ENCODE measurements at places on chromosomes 1 and 21. TPM values are rescaled to one million over a fixed set of nuclear protein-coding genes. Genes with fewer than 3 reads are reported as not detected.
A peak's percentile ranks its signal among the peaks of the same experiment; 100 is the strongest.

TCHH gene
- total RNA-seq, result not detected

TMEM82 gene
- not detected for total RNA-seq

RIPK4 gene
- total RNA-seq, result 2.1 TPM

SPATA21 gene
- not detected for total RNA-seq

KRTAP13-2 gene
- total RNA-seq, result not detected

ELAPOR1 gene
- total RNA-seq, result 16.1 TPM

VWA1 gene
- 0.15 TPM for total RNA-seq

GRCh38 chr1:168348146-168348709, 67.6 kb downstream of the TBX19 start:
- peak; percentile 72 for DNase-seq

- DNase-seq, result no peak
Measured at GRCh38 chr1:226984521-226985238, 44.6 kb downstream of the COQ8A start.

GRCh38 chr1:164058198-164058597, 500.8 kb upstream of the PBX1 start:
- DNase-seq, result no peak

DNA sequence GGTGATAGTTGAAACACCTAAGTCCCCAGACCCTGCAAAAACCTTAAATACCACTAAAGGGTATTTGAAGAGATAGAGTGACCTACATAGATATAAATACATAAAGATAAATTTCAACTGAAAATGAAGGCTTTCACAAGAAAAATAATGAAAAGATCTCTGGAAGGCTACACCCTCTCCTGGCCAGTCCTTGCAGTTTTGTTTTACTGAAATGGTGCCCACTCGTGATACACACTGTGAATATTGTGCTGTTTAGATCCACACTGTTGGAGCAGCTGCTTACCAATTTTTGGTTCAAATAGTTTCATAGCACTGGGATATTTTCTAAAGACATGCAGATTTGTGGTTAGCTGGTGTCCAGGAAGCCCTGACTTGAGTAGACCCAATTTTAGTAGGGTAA, 31.5 kb upstream of the RNF187 start:
- no peak for DNase-seq

DNA sequence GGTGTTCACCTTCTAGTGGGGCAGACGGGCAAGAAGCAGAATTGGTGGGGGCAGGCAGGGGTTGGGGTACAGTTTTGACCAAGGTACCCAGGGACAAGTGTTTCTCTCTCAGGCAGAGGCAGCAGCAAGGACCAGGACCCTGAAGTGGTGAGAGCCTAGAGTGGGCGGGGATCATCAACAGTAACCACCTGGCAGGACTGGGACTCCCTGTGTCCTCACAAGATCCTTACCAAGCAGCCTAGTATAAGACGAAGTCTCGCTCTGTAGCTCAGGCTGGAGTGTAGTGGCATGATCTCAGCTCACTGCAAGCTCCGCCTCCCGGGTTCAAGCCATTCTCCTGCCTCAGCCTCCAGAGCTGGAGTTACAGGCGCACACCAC, 3.2 kb upstream of the NADK start:
- no peak for DNase-seq

GRCh38 chr1:115251340-115251748, 86.7 kb downstream of the NGF start:
- no peak for DNase-seq

- DNase-seq, result no peak
Measured at GRCh38 chr1:201937624-201938213, 8.6 kb downstream of the LMOD1 start.

DNA sequence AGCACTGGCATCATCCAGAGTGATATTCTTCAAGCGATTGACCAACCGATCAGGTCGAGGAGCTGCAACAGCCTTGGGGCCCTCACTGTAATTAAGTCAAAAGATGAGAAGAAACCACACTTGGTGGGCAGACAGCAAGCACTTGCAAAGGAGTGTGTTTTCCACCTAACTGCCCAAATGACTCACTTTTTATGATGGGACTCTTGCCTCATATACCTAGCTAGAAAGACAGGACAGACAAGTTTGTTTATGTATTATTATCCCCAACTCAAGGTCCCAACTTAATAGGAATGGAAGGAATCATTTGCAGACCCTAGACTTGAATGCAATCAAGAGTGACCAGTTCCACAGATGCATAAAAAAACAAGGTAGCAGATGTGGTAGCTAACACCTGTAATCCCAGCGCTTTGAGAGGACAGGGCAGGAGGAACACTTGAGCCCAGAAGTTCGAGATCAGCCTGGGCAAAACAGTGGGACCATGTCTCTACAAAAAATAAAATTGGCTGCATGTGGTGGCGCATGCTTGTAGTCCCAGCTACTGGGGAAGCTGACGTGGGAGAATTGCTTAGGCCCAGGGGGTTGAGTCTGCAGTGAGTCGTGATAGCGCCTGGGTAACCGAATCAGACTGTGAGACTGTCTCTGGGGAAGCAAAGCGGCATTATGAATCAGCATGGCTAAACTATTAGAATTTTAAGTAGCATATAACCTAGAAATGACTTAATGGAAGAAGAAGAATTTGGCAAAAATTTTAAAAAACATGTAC, 2.3 kb upstream of the NRAS start:
- no peak for DNase-seq

DNA sequence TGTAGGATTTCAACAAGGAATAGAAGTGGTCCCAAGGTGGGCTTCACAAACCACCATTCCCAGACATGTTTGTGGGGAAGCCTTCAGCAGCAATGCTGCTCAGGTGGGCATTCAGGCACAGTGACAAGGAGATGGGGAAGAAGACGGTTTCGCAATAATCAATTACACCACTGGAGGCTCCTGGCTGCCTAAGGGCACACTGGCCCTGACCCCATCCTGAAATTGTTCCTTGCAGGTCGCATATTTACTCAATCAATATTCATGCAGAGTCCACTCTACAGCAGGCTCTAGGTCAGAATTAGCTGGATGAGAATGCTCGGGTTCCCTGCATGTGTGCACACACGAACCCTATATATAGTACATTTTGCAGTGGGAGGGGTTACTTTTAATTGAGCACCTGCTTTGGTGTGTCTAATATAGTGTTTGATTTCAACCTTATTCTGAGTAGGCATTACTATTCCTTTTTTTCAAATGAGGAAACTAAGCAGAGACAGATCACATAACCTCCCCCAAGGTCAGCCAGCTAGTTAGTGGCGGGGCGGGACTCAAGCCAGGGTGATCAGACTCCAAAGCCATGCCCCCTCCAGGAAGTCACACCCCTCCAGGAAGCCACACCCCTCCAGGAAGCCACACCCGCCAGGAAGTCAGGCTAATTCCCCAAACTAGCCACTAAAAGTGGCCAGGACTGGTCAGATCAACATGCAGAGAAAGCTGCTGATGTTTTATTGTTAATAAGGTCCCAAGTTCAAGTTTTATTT, 106.5 kb downstream of the HLCS start:
- peak; percentile 5 for DNase-seq

- DNase-seq, result no peak
Measured at GRCh38 chr21:43605320-43606215, 53.7 kb downstream of the HSF2BP start.

DNA sequence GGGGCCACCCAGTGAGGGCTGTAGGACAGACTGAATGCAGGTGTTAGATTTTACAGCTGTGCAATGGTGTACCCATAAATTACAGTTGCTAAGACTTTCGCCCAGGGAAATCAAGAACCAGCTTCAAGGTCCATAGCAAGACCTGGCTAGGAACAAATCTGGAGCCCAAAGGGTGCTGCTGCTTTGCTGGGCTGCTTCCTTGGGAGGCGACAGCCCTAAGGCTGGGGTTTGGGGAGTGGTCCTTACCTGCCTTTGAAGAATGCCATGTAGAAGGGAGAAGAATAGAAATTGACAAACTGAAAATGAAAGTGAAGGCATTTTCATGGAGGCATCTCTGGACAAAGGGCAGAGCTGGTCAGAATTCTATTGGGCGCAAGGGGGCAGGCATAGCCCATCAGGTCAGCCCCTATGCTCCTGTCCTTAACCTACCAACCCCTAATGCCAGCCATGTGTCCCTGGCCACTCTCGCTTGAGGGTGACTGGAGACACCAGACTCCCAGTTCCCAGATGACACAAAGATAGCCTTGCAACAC, 7.6 kb upstream of the ARHGEF19 start:
- DNase-seq, result no peak

GRCh38 chr1:179865377-179865776, 12.2 kb downstream of the TOR1AIP2 start:
- no peak for DNase-seq

DNA sequence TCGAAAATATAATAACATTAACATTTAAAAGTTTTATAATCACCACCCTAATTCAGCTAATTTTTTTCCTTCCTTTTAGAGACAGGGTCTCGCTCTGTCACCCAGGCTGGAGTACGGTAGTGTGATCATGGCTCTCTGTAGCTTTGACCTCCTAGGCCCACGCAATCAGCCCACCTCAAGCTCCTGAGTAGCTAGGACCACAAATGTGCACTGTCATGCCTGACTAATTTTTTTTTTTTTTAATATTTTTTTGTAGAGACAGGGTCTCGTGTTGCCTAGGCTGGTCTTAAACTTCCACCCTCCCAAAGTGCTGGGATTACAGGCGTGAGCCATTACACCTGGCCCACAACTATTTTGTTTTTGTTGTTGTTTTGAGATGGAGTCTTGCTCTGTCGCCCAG, 114.8 kb upstream of the BMP8A start:
- DNase-seq, result no peak

DNA sequence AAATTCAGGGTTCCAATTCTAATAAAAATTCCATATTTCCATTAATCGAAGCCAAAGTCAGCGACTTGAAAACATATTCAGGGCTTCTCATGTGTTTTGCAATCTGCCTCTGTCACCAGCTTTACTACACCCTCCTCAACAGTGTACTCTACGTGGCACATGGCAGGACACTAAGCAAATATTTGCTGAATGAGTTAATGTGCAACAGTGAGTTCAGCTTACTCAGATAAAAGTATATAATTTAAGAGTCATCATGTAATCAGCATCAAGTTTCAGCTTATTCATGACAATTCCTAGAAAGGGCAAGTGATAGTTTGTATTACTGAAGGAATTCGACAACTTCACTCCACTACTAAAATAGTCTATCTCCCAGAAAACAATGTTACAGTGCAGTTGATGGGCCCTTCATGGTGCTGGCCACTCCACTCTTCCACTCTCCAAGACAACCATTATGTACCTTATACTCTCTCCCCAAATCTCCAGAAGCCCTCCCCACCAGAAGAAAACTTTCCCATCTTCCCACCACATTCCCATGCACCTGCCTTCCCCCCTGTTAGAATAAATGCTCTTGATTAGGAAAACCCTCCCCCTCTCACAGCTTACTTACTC, 97.3 kb downstream of the TTLL7 start:
- no peak for DNase-seq

DNA sequence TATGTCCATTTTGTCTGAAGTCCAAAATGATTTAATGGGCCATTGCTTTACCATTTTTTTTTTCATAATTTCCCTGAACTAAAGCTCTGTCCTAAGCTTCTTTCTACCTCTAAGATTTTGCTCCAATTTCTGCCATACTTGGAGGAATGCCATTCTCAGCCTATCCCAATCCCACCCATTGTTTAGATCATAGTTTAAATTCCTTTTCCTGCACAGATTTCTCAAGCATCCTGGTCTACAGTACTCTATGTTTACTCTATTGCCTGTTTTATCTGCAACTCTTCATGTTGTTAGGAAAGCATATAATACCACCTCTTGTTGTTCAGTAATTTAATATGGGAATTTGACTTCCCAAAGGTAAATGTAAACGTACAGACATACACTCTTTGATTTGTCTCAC, 30.8 kb downstream of the ADAMTS1 start:
- DNase-seq, result no peak

DNA sequence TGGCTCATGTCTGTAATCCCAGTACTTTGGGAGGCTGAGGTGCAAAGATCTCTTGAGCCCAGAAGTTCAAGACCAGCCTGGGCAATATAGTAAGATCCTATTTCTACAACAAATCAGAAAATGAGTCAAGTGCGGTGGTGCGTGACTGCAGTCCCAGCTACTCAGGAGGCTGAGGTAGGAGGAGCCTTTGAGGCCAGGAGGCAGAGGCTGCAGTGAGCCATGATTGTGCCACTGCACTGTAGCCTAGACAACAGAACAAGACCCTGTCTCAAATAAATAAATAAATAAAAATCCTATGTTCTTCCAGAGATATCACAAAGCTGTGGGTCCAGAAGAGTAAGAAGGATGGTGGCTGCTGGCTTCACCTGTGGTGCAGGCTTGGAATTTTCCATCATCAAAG, 22.1 kb downstream of the CDA start:
- DNase-seq, result no peak

- DNase-seq, result no peak
Measured at GRCh38 chr21:41956926-41957729, 3.3 kb upstream of the C2CD2 start.

GRCh38 chr1:211259638-211260126, 516 bp downstream of the RCOR3 start:
- peak; percentile 31 for DNase-seq

DNA sequence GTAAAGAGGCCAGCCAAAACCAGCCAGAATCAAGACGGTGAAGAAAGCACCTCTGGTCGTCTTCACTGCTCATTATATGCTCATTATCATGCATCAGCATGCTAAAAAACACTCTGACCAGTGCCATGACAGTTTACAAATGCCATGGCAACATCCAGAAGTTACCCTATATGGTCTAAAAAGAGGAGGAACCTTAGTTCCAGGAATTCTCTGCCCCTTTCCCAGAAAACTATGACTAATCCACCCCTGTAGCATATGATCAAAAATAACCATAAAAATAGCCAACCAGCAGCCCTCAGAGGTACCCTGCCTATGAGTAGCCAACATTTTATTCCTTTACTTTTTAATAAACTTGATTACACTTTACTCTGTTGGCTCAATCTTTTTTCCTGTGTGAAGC, 34.2 kb upstream of the PBX1 start:
- no peak for DNase-seq

- no peak for DNase-seq
Measured at GRCh38 chr1:86951430-86951829, 37.0 kb downstream of the HS2ST1 start.

GRCh38 chr1:226949401-226949800, 9.3 kb downstream of the COQ8A start:
- DNase-seq, result no peak

DNA sequence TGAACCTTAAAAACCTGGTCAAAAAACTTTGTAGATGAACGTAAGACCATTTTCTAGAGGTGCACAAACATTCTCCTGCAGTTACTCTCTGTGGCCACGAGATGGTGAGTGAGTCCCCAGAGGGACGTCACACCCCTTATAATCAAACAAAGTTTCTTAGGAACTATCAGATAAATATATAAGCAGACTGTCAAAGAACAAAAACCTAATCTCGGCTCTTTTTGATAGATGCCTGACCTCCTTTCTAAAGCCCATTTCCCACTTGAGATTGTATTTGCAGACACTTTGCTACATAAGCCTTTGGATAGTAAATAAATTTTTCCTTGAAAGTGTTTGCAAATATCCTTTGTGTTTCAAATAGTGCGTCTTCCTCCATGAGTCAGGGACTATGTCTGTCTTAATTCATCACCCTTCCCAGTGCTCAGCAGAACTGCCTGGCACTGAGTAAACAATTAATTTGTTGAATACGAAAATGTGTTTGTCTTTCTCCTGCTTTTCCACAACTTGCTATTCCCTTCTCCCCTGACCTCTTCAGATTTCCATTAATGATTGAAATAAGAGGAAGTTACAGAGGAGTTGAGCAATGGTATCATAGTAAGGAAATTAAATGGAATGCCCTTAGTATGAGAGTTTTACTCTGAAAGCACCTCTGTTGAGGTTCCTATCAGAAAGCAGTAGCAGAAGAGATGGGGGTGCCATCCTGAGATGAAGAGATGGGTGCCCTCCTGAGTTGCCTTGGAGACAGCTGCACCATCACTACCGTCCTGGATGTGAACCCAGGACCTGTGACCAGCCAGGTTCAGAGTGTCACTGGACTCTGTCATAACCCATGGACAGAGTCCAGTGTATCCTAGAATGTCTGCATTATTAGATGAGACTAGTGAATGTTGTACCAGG, 57.8 kb upstream of the RAVER2 start:
- no peak for DNase-seq
